ENCODE measurements at places on chromosomes 2 and 18. TPM values are rescaled to one million over a fixed set of nuclear protein-coding genes. Genes with fewer than 3 reads are reported as not detected.

- DNase-seq = no peak
These were observed 106.3 kb downstream of the BIRC6 start for GRCh38 chr2:32463110-32463509.

- no peak for DNase-seq
These were observed 6.9 kb upstream of the ANXA4 start for GRCh38 chr2:69734854-69735544.

Gene MDH1B
- 1.3 TPM for total RNA-seq

DNA sequence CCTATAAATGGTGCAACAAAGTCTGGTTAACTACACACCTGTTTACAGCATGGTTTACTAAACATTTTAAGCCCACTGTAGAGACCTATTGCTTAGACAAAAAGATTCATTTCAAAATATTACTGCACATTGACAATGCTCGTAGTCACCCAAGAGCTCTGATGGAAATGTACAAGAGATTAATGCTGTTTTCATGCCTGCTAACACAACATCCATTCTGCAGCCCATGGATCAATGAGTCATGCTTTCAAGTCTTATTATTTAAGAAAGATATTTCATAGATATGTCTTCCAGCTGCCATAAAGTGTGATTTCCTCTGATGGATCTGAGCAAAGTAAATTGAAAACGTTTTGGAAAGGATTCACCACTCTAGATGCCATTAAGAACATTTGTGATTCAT is 781.1 kb downstream of the MBD2 start:
- no peak for DNase-seq

DNA sequence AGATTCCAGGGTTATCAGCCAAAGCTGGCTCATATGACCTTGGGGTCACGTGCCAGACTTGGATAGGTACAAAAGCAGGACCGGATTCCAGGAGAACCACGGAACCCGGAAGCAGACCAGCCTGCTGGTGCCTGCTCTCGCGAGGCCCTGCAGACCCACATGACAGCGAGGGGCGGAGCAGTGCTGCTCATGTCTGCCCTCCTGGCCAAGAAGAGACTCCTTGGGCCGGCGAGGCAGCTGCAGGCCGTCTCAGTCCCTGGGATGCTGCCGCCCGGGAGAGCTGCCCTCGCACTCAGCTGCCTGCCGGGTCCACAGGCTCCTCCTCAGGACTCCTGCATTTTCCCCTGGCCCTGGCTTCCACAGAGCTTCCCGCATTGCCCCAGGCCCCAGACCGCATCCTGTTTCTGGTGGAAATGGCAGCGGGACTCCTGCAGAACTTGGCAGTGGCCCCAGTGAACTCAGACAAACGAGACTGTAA is 739.5 kb downstream of the SOCS6 start:
- DNase-seq = peak; percentile 45

Gene REG3G
- total RNA-seq = not detected

DNA sequence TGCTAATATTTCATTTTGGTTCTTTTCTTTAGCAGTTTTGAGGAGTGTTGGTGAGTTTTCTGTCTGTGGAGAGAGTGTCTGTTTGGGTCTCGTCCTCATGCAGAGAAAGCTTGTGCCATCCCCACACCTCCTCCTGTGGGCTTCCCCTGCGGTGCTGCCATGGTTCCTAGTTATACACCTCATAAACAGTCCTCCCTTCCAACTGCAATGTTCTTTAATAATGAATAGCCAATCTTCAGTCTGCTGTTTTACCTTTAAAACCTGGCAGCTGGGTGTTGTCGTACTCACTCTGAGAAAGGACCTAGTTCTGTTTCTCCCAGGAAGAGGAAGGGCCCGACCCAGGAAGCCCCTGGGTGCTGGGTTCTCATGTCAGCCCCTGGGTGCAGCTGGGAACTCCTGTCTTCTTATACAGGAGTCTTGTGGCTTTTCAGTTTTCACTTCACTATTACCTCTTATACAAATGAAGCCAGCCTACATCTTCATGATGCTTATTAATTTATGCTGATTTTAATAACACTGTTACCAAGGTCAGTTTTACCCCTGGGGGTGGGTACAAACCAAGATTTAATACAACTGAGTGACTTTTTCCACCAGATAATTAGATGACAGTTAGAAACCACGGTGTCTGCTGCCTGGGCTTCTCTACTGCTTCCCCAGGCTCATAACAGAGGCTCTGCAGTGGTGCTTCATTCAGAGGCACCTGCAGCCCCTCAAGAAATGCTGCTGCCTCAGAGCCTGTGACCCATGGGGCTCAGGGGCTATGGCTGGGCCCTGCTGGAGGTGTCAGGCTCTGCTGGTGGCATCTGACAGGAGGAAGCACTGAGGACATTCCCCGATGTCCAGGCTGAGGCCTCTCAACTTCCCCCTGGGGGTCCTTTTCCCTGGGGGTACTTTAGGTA is 59.1 kb downstream of the COA5 start:
- no peak for DNase-seq

- DNase-seq = no peak
These were observed 146.0 kb upstream of the SERTAD2 start for GRCh38 chr2:64799592-64800252.

DNA sequence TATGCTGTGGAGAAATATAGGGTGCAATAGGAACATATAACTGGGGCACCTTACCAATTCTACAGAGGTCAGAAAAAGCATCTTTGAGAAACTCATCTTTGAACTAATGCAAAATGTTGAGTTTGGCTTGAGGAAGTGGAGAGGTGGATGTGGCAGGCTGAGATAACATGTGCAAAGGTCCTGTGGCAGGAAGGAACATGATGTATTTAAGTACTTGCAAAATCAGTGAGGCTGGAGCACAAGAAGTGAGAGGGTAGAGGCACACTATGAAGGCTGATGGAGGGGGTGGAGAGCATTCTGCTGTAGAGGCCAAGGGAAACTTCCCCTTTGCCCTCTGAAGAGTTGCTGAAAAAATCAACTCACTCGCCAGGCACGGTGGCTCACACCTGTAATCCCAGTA is 14.7 kb upstream of the RAB1A start:
- no peak for DNase-seq

GRCh38 chr2:109139865-109140396 is 10.9 kb downstream of the SH3RF3 start:
- DNase-seq = no peak

DNA sequence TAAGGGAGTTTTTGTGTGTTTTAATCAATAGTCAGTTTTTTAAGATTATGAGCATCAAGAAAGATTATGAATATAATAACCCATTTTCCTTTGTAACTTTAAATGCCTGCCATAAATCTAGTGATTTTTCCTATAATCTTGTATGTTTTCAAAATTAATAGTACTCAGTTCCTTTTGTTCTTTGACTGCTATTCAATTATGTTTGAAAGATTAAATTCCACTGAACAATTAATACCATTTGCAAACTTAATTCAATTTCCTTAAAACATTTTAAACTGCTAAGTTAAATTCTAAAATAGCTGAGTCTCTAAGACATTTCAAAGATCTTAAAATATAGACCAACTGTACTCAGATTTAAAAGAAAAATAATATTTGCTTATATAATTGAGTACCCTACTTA is 1173.9 kb upstream of the TMEFF2 start:
- no peak for DNase-seq

Gene TMEM178A
- total RNA-seq = 7.5 TPM

GRCh38 chr18:70499218-70499691 is 210.4 kb downstream of the SOCS6 start:
- DNase-seq = peak; percentile 76

Gene SULT1C2
- 2.2 TPM for total RNA-seq

Gene OSBPL6
- total RNA-seq = 4.6 TPM

DNA sequence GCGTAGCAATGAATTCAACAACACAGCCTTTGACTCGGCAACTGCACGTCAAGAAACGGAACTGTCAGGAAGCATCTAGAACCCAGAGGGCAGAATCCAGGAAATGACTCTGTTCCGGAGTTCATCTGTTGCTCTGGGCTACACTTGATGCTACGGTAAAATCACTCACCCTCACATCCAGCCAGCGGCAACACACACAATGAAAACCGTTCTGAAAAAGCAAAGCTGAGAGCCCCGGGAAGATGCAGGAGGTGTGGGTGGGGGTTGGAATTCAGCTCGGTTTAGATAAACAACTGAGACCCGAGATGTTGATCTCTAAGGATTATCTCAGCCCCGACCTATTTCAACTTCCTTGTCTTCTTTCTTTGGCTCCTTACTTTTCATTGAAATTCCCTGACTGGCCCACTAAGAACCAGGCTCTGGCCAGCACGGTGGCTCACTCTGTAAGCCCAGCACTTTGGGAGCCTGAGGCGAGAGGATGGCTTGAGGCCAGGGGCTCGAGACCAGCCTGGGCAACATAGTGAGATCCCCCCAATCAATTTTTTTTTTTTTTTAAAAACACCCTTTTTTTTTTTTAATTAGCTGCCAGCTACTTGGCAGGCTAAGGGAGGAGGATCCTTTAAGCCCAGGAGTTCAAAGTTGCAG is 13.3 kb upstream of the RAB17 start:
- no peak for DNase-seq

Measured in H9 (cell line).